Left hindlimb (tissue), 1 donor: ENCODE measurements at places on chromosomes 12 and 14.

DNA sequence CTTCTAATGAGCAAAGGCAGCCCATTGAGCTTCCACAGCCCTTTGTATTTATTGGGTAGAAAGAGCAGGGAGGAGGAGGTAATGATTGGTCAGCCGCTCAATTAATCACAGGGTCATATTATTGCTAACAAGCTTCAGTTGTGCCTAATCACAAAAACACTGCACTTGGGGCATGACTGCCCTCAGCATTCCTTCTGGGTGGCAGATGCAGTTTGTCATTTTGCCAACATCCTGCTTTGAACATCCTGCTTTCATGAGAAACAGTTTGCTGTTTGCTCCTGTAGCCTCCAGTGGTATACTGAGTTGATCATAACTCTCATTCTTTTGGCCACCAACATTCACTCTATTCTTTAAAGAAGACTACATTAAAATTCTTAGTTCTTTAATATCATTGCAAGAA lies 462.9 kb upstream of the MIS18BP1 start:
- DNase-seq: no peak

DNA sequence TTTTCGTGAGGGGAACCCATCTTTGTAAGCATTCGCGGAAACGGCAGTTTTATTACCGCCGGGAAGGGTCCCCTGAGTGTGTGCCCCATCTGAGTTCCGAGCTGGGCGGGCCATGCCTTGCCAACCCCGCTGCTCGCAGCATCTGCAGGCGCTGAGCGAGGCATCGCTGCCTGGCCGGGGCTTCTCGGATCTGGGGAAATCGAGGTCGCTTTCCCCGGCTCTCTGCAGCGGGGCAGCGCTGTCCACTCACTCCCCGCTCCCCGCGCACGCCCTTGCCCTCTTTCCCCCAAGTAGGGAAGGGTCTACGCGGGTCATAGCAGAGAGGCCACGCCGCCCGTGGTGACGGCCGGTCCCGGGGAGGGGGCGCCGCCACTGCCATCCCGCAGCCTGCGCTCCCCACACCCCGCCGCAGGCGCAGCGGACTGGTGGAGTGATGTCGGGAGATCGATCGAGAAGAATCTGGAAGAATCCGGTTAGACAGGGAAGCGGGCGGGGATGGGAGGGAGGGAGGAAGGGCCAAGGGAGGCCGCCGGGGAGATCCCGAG lies 507 bp upstream of the FKBP4 start:
- DNase-seq: no peak

GRCh38 chr14:44989497-44990440 lies 27.8 kb downstream of the TOGARAM1 start:
- DNase-seq: no peak

- no peak for DNase-seq
Measured at GRCh38 chr12:105220929-105221290, 15.1 kb downstream of the APPL2 start.

DNA sequence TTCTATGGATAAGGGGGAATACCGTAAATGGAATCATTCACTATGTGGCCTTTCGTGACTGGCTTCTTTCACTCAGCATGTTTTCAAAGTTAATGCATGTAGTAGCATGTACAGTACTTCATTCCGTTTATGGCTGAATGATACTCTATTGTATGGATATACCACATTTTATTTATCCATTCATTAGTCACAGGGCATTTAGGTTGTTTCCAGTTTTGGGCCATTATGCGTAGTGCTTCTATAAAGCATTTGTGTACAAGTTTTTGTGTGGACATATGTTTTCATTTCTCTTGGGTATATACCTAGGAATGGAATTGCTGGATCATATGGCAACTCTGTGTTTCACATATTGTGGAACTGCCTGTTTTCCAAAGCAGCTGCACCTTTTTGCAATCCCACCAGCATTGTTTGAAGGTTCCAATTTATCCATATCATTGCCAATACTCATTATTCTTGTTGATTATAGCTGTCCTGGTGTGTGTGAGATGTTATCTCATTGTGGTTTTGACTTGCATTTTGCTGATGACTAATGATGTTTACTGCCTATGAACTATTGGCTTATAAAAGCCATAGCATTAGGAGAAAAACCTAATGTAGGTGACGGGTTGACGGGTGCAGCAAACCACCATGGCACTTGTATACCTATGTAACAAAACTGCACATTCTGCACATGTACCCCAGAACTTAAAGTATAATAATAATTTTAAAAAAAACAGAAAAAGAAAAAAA lies 45.5 kb downstream of the ATF7IP start:
- no peak for DNase-seq

DNA sequence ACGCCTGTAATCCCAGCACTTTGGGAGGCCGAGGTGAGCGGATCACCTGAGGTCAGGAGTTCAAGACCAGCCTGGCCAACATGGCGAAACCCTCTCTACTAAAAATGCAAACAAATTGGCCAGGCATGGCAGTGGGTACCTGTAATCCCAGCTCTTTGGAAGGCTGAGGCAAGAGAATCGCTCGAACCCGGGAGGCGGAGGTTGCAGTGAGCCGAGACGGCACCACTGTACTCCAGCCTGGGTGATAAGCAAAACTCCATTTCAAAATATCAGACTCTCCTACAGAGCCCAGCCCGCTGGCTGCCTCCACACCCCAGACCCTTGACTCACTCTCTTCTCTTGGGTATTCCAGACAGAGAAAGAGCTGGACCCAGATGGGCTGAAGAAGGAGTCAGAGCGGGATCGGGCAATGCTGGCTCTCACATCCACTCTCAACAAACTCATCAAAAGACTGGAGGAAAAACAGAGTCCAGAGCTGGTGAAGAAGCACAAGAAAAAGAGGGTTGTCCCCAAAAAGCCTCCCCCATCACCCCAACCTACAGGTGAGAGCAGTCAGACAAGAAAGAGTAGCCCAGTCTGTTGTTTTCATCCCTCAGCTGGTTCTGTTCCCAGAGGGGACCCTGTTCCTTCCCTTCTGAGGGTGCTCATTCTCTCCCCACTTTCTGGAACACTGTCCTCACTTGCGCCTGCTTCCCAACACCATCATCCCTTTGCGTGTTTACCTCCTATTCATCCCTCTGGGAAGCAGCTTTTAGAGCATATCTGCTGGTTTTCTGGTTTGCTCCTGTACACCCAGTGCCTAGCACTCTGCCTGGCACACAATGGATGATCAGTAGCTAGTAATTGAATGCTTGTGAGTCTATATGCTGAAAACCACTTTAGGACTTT lies 19.7 kb downstream of the AGAP2 start:
- DNase-seq: no peak

DNA sequence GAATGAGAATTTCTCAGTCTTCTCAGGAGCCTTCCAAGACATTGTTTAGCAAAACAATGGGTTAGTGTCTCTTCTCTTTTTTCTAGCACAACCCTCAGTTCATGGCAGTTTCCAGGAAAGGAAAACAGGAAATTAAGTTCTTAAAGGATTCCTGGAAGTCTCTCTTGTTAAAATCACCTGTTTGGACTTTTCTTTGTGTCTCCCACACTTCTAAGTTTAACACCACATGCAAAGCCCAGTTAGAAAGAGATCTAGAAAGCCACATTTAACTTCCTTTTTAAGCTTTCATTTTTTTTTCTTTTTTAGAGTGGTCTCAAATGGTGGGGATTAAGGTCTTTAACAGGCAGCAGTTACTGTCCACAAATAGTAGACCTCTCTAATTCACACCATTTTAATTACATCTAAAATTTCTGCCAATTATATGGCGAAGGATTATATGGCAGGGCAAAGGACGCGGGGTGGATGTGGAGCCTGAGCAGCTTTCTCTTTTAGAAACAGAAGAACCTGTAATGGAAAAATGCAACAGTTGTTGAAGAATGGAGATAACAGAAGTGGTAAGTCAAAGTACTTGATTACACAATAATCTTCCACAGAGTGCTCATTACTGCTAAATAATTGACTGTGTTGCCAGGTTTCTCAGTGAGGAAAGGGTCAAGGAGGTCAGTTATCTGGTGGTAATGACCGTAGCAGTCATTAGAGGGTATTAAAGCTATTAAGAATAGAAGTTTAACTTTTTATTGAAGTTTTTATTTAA lies 298.6 kb downstream of the AKAP6 start:
- no peak for DNase-seq

GRCh38 chr14:63672417-63673180 lies 30.9 kb upstream of the WDR89 start:
- no peak for DNase-seq

GRCh38 chr12:94204499-94205247 lies 56.3 kb downstream of the PLXNC1 start:
- DNase-seq: no peak

DNA sequence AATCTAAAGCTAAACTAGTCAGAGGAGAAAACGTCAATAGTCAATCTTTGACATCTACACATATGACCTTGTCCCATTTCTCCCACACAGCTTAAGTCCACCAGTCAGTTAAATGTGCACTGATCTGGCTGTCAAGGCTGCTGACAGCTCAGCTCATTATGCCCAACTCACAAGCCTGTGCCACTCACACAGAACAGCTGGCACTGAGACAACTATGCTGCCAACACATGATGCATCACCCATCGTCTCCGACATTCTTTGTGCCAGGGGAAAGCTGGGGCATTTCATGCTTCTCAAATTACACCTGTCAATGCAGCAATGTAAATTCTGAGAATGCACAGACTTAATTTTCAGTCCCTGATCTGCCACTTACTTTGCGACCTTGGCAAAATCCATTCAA lies 25.3 kb downstream of the GNS start:
- no peak for DNase-seq

DNA sequence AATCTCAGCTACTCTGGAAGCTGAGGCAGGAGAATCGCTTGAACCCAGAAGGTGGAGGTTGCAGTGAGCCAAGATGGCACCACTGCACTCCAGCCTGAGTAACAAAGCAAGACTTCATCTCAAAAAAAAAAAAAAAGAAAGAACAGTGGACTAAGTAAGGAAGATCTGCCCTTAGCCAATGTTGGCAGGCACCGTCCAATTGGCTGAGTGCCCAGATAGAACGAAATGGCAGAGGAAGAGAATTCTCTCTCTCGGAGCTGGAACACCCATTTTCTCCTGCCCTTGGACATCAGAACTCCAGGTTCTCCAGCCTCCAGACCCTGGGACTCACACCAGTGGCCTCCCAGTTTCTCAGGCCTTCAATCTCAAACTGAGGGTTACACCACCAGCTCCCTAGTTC lies 49.9 kb downstream of the ESR2 start:
- no peak for DNase-seq

- no peak for DNase-seq
Measured at GRCh38 chr12:91093341-91093740, 18.0 kb downstream of the LUM start.

- no peak for DNase-seq
Measured at GRCh38 chr12:100324498-100324897, 32.4 kb upstream of the SLC17A8 start.

DNA sequence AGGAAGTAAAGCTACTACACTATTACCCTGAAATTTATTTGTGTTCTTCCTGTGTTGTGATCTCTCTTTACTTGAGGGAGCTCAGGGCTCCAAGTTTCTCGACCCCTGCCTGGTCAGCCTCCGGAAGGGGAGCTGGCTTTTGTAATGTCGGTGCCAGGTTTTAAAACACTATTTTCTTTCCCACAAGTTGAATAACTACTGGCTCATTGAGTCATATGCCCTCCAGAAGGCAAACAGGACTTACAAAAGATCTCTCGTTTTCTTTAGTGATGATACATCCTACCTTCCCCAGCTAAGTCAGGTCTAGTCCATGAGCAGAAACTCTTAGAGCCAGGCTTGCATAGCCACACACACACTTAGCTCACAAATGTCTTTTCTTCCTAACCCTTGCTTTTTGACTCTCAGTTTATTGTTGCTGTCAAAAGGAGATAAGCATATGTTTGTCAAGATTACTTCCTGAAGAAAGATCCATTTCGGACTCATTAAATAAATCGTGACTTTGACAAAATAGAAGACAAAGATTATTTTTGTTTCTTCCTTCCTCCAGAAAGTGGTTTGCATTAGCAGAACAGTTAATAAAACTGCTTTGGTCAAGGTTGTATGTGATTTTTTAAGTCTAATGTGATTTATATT lies 209.8 kb upstream of the FLRT2 start:
- DNase-seq: no peak

GRCh38 chr14:100030452-100031153 lies 34.6 kb upstream of the EVL start:
- no peak for DNase-seq

GRCh38 chr12:3668479-3669165 lies 84.3 kb downstream of the CRACR2A start:
- no peak for DNase-seq

- DNase-seq: no peak
Measured at GRCh38 chr14:95250140-95250769, 69.5 kb downstream of the CLMN start.

DNA sequence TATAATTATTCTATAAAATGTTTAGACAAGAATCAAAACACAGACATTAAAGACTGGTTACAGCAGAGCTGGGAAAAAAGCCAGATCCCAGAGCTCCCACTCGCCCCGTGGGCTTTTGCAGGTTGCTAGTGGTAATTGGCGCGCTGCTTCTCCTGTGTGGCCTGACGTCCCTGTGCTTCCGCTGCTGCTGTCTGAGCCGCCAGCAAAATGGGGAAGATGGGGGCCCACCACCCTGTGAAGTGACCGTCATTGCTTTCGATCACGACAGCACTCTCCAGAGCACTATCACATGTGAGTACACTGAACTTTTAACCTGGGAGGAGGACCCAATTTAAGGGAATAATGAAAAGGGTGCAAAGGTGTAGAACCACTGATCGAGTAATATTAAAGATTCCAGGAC lies 7.5 kb downstream of the TMEM52B start:
- DNase-seq: no peak

- no peak for DNase-seq
Measured at GRCh38 chr12:47189728-47190127, 110.0 kb upstream of the AMIGO2 start.

DNA sequence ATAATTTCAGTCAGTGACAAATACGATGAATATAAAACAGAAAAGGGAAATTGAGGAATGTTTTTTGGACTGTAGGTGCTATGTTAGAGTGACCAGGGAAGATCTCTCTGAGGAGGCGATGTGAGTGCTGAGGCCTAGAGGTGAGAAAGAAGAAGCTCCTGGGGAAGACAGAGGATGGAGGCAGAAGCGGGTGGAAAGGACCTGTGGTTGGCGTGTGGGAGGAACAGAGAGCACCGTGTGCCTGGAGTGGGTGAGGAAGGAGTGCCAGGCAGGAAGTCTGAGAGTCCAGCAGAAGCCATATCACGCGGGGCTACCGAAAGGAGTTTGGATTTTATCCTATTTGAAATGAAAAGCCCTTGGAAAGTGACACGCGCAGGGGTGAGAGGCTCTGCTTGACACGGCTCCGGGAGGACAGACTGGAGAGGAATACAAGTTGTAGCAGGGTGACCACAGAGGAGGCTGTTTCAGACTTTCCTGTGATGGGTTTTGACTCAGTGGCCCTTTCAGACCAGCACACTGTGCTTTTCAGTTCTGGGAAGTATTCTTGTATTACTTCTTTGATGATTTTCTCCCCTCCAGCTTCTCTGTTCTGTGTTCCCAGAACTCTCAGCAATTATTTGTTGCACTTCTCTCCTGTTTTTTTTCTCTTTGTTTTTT lies 96.9 kb downstream of the VRK1 start:
- DNase-seq: no peak

GRCh38 chr12:59858508-59859170 lies 262.8 kb downstream of the SLC16A7 start:
- no peak for DNase-seq

GRCh38 chr14:83764656-83765599 lies 1765.0 kb upstream of the FLRT2 start:
- no peak for DNase-seq
